Endodermal cell (in vitro differentiated cells): ENCODE measurements at places on chromosomes 1 and 21.
A peak's percentile ranks its signal among the peaks of the same experiment; 100 is the strongest.

DNA sequence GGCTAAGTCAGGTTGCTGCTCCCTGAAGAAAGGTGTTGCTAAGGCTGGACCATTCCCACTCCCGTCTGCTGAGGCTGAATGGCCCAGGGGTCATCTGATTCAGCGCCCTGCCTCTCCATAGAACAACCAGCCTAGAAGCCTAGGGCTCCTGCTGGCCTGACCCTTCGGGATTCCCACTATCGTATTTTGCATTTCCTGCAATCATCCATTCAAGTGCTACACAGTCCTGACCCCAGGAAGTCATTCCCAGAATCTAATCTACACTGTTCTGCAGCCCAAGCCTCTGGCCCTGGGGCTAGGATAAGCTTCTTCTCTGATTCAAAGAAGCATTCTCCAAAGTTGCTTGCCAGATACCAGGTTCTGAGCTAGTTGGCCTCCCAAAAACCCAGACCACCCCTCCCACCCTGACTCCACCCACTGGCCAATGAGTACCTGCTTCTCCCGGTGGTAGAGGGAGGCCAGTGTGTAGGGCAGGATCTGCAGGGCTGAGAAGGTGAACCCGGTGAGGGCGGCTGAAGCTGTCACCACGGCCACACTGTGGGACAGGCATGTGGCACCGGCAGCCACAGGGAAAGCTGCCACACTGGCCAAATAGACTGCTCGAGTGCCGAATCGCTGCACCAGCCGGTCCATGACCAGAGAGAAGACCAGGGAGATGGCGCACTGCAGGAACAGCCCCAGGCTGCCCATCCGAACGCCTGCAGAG lies 18.7 kb downstream of the SLC45A3 start:
- DNase-seq = peak; percentile 69

GRCh38 chr1:7248549-7249199 lies 463.4 kb downstream of the CAMTA1 start:
- DNase-seq = peak; percentile 15

DNA sequence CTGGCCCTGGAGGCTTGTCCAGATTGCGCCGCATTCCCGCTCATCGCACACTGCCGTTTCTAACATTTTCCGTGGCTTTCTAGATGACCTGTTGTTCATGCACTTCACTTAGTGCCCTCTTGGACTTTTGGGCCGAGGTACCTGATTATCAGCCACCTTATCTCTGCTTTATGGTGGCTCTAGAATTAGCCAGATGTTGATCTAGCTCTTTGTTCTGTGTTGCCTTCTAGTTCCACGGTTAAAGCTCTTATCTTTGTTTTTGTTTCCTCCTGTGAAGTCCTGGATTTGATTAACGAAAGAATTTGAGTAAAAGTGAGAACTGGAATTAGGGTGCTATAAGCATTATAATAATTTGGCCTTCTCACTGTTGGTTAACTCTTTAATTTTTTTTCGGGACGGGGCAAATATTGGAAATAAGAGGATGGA lies 945 bp downstream of the RNPEP start:
- no peak for DNase-seq

DNA sequence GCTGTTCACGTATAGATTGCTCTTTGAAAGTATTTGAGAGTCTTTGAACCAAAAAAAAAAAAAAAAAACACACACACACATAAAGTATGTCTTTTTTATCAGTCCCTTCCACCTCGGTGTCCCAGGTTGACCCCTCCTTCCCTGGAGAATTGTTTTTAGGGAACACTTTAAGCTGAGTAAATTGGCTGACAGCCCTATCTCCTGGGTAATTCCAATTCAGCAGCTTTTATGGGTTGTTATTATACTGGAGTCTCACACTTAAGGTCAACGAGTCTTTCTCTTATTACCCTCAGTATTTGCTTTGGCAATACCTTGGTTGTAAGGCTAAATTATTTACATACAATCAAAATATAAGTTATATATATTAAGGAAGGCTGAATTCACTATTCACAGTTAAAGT lies 69.4 kb downstream of the SLC30A10 start:
- DNase-seq = no peak

DNA sequence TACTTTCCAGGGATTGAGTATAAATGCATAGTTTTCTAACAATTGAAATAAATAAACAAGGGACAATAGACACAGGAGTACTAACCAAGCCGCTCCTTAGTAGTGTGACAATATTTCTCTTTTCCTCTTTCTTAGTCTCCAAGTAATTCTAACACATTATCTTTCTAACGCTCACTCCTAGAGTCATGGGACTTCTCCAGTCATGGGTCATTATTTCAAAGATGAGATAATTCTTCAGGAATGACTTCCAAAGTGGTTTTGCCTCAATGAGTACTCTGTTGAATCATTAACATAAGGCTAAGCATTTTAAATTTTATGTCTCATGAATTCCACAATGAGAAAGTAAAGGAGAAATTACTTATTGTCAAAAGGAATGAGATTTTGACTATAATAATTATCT lies 605.8 kb upstream of the ADAMTS5 start:
- no peak for DNase-seq

GRCh38 chr1:41621791-41622190 lies 137.3 kb upstream of the EDN2 start:
- DNase-seq = peak; percentile 18

GRCh38 chr1:113975211-113975895 lies 3.9 kb upstream of the OLFML3 start:
- DNase-seq = no peak

GRCh38 chr21:25903607-25904006 lies 168.8 kb downstream of the GABPA start:
- no peak for DNase-seq

- DNase-seq = no peak
These were observed 79.5 kb downstream of the MRPL37 start for GRCh38 chr1:54279457-54279856.

GRCh38 chr1:47935163-47935562 lies 62.0 kb downstream of the TRABD2B start:
- DNase-seq = no peak
